ENCODE measurements at places on chromosomes 16 and 17. TPM values are rescaled to one million over a fixed set of nuclear protein-coding genes. Genes with fewer than 3 reads are reported as not detected.

The SULT1A1 gene
- 13.3 TPM for total RNA-seq

The B4GALNT2 gene
- not detected for total RNA-seq

The CRHR1 gene
- total RNA-seq: not detected

The SLC13A2 gene
- total RNA-seq: not detected

The USP7 gene
- 167 TPM for total RNA-seq

- H3K27me3 ChIP-seq: no peaks in the 10 kb centered on the region
- H3K4me1 ChIP-seq: peaks cover 3% of the 10 kb centered on the region
- no peak for DNase-seq
- H3K36me3 ChIP-seq: no peaks in the 10 kb centered on the region
- H3K4me3 ChIP-seq: no peak overlapping the region
- H3K27ac ChIP-seq: no peak overlapping the region
These were observed 44.6 kb downstream of the RMI2 start for GRCh38 chr16:11389631-11390565.

- DNase-seq: no peak
- H3K36me3 ChIP-seq: no peaks in the 10 kb centered on the region
These were observed 7.3 kb downstream of the DRC7 start for GRCh38 chr16:57701759-57702371.

- H3K4me1 ChIP-seq: no peaks in the 10 kb centered on the region
- H3K4me3 ChIP-seq: no peak overlapping the region
These were observed 18.7 kb downstream of the MYLK3 start for GRCh38 chr16:46729326-46729995.

GRCh38 chr17:47707056-47707804 is 13.3 kb downstream of the TBKBP1 start:
- H3K4me3 ChIP-seq: no peak overlapping the region
- H3K36me3 ChIP-seq: peaks cover 24% of the 10 kb centered on the region

DNA sequence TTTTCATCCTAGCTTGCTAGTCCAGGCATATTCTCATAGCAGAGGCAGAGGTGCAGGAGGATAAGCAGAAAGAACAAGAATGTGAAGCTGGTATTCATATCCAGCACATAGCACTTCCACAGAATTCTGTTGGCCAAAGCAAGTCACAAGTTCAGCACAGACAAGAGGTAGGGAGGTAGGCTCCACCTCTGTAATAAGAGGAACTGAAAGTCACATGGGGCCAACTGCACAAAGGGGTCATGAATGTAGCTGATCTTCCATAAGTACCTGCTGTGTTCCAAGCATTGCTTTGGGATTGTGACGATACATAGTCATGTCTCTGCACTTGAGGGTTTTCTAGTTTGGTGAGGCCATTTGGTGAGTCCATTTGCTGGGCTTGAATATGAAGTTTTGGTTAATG is 110.8 kb upstream of the MPHOSPH6 start:
- H3K27me3 ChIP-seq: no peaks in the 10 kb centered on the region
- no peak overlapping the region for H3K4me3 ChIP-seq
- no peak for DNase-seq
- no peaks in the 10 kb centered on the region for H3K4me1 ChIP-seq

Data from activated naive CD8-positive, alpha-beta T cell treated with anti-CD3 and anti-CD28 coated beads for 36 hours (primary cell).